Activated T-cell treated with anti-CD3 and anti-CD28 coated beads for 4 hours (primary cell): ENCODE measurements at places on chromosomes 12 and 14.

DNA sequence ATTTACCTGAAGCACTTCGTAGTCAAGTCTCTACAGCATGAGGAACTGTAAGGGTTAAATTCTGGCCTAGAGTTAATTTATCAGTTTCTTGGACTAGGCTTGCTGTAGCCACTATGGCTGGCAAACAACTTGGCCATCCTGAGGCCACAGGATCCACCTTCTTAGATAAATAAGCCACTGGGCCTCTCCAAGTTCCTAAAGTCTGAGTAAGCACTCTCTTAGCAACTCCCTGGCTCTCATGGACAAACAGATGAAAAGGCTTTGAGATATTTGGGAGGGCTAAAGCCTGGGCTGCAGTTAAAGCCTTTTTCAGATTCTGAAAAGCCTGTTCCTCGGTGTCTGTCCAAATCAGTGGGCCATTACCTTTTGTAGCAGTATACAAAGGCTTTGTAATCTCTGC is 675.0 kb downstream of the TMEM121 start:
- DNase-seq: no peak

- DNase-seq: no peak
Observed at GRCh38 chr12:39467432-39467870, 24.5 kb upstream of the KIF21A start.

GRCh38 chr12:111201495-111202236 is 167.2 kb downstream of the PHETA1 start:
- no peak for DNase-seq

DNA sequence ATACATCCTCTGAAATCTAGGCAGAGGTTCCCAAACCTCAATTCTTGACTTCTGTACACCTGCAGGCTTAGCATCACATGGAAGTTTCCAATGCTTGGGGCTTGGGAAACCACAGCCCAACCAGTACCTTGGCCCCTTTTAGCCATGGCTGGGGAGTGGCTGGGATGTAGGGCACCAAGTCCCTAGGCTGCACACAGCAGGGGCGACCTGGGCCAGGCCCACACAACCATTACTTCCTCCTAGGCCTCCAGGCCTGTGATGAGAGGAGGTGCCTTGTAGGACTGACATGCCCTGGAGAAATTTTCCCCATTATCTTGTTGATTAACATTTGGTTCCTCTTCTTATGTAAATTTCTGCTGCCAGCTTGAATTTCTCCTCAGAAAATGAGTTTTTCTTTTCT is 1387.4 kb downstream of the FSCB start:
- no peak for DNase-seq

- DNase-seq: no peak
Observed at GRCh38 chr12:118611295-118611694, 234.9 kb downstream of the SUDS3 start.

DNA sequence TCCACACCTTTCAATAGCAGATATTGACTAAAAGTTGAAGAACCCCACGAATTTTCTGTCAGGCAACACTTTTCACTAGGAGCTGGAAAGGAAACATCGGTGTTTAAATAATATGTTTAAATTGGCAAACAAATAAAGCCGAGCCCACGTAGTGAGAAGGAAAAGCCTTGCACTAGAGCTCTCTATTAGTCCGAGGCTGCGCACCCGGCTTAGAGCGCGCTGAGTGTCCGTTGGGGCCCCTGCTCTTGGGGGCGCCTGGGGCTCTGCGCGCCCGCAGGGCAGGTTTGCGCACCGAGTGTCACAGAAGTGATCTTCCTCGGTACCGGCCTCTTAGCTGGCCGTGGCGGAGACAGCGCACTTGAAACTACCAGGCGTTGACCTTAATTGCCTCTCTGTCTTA is 6.4 kb downstream of the TTC6 start:
- DNase-seq: no peak

DNA sequence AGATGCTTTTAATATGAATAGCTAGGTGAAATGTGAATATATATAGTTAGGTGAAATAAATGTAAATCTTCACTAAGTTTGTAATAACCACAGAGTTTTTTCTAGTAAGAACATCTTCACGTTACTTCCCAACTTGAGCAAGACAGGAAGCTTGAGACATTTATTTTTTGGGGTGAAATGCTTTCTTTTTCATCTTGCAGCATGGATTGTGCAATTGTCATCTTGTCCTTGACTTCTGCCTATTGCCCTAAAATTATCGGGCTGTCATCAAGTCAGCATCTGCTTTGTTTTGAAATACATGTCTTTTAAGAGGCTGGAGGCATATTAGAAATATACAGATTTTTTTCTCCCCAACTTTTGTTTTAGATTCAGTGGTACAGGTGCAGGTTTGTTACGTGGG is 433.9 kb downstream of the PCNX1 start:
- DNase-seq: no peak

DNA sequence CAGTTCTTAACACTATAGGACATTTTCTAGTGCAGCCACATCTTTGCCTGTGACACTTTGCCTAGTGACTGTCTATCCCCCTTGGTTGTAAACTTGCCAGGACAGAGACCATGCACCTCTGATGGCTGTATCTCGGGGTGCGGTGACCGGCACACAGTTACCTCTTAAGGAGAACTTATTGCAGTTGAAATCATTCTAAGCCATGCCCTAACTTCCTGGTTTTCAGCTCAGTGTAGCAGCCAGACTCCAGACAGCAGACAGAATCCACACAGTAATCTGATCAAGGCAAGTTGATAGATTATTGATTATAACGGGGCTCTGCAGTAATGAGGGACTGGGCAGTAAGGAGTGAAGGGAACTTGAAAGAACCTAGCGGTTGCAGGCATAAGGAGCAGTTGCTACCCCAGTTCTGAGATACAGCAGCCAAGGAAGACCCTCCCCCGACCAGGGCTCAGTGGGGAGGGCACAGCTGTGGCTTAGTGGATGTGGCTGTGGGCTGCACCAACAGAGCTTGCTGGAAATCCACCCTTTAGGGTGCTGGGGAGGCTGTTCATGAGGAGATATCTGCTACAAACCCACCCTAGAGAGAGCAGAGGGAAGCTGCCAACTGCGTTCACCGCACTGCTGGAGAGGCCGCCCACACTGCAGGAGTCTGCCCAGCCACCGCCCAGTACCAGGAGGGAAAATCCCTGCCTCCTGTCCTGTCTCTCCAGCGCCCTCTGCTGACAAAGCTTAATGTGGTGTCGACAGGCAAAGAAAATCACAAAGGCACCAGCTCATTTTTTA is 58.2 kb upstream of the BEGAIN start:
- peak; percentile 81 for DNase-seq

DNA sequence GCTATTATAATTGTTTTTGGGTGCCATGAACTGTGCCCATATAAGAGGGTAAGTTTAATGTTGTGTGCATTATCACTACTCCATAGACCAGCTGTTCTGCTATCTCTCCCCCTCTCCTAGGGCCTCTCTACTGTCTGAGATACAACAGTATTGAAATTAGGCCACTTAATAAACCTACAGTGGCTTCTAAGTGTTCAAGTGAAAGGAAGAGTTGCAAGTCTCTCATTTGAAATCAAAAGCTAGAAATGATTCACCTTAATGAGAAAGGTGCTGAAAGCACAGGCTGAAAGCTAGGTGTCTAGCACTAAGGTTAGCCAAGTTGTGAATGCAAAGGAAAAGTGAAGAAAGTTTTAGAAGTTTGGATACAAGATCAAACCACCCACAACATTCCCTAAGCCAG is 168.0 kb downstream of the SLC16A7 start:
- DNase-seq: no peak

GRCh38 chr12:91608542-91608941 is 425.9 kb upstream of the DCN start:
- no peak for DNase-seq

GRCh38 chr12:30437044-30437443 is 258.6 kb downstream of the IPO8 start:
- no peak for DNase-seq

DNA sequence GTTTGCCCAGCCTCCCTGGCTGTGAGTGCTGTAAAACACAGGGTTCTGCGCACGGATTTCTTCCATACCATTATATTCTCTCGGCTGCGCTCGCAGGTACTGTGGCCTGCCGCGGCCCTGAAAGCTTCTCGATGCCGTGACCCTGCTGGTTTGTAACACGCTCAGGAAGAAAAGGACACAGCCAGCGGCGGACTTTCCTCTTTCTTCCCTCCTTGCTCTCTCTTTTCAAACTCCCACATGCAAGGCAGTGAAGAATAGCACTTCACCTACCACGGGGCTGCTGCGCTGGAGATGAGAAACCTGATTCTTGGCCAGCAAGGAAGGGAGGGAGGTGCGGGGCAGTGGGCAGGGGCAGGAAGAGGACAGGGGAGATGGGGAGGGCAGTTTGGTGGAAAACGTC is 130.2 kb downstream of the RBM19 start:
- no peak for DNase-seq

GRCh38 chr12:92404921-92405320 is 259.3 kb upstream of the BTG1 start:
- DNase-seq: no peak

DNA sequence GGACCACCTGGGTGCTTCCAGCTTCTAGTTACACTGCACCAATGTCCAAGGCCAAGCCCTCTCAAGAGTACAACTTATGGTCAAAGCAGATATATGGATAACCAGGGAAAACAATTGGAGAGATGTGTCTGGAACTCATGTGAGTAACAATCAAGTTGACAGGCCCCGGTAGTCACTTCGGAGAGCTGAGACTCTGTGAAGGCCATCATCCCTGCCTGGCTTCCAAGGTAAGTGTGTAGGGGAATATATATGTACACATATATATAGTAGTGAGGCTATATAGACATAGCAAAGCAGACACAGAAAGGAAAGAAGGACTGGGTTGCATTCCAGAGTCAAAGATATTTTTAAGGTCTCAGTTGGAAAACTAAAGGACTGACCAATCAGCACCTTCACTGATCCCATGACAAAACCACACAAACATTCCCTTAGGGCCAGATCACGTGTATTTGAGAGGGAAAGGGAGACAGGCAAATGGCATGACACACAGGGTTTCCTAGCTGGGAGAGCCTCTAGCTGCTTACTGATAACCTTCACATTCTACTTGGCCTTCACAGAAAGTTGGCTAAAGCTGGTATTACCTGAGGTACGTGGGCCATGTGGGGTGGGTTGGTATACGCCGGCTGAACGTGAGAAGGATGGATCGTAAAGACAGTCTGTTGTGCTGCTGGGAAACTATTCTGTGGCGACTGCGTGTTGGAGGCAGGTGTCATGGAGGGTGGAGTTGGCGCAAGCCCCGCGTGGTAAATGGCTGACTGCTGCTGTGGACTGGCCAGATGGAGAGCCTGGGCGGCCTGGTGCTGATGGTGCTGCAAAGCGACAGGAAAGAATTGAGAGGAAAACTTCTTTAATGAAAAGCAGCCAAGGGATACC is 50.0 kb downstream of the SH2B3 start:
- no peak for DNase-seq

GRCh38 chr12:117350140-117350539 is 11.3 kb downstream of the NOS1 start:
- no peak for DNase-seq

GRCh38 chr12:76084863-76085519 is 506 bp upstream of the NAP1L1 start:
- DNase-seq: peak; percentile 31

GRCh38 chr14:100039903-100040302 is 25.3 kb upstream of the EVL start:
- DNase-seq: no peak

GRCh38 chr12:9941838-9942237 is 9.7 kb upstream of the CLEC2A start:
- no peak for DNase-seq

DNA sequence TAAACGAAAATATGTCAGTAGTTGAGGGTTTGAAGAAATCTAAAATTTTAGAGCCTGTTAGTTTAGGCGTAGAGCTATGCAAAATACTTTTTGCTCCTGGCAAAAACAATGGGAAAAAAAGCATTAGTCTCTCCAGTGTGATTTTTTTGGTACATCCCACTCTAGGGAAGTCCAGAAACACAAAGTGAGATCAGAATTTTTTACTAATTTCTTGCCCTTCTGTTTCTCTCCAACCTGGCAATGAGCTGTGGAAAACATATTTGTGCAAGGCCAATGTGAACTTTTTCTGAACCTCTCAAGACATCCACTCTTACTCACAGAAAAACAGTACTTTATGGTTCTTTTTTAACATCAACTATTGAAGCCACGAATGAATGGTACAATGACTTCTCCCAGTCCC is 56.9 kb upstream of the DCN start:
- no peak for DNase-seq

DNA sequence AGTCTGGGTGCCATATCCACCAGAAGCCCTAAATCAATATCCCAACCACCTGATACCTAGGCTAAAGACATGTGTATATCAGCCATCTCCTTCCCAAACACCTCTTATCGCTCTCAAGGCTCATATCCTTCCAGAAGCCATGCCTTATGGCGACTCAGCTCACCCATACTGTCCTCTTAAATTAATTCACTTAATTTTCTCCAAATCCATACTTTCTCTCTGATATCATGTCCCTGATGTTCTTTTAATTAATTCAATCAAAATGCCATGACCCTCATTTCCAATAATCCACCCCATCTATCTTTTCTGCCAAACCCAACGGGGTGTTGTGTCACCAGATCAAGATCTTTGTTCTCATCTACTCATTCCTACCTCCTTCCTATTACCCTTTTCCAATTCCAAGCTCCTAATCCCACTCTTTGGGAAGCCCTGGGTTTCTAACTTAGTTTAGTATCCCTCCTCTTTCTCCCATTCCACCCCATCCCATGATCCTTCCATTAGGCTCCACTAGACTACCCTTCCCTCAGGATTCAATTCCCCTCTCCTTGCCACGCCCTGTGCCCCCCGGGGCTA is 723 bp downstream of the ATF7 start:
- DNase-seq: no peak

DNA sequence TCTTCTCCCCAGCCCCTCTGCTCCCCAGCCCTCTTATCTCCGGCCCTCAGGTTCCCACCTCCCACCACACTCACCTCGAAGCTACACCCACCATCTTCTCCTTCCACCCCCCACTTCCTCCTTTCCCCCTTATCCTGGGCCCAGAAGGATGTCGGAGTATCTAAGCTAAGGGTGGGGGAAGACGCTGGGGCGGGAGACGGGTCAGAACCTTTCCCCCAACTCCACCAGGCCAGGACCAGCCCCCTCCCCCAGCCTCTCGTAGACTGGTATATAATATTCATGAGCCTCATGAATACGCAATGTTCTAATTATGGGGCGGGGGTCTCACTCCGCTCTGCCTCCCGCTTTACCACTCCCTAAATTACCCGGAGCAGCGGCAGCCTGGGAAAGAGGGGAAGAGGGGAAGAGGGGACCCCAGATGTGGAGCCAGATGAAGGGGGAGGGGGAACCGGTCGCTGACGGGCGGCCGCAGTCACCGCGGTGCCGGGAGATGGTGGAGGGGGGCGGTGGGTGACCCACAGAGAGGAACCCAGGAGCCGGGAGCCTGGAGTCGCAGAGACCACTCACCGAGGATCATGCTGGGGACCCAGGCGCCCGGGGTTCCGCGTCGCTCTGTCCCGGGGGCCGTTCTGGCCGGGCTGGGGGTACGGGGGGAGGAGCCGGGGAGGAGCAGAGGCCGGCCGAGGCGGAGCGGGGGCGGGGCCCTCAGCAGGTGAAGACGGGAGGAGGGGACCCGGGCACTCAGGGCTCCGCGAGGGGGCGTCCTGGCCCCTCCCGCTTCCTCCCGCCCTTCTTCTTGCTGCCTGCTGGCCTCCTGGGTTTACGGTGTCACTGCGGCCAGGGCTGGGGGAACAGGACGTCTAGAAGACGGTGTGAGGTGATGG is 6.4 kb upstream of the ZNF385A start:
- DNase-seq: peak; percentile 55

- no peak for DNase-seq
Observed at GRCh38 chr14:76924371-76925096, 98.3 kb downstream of the LRRC74A start.
